ENCODE measurements at places on chromosomes 5 and 9.

DNA sequence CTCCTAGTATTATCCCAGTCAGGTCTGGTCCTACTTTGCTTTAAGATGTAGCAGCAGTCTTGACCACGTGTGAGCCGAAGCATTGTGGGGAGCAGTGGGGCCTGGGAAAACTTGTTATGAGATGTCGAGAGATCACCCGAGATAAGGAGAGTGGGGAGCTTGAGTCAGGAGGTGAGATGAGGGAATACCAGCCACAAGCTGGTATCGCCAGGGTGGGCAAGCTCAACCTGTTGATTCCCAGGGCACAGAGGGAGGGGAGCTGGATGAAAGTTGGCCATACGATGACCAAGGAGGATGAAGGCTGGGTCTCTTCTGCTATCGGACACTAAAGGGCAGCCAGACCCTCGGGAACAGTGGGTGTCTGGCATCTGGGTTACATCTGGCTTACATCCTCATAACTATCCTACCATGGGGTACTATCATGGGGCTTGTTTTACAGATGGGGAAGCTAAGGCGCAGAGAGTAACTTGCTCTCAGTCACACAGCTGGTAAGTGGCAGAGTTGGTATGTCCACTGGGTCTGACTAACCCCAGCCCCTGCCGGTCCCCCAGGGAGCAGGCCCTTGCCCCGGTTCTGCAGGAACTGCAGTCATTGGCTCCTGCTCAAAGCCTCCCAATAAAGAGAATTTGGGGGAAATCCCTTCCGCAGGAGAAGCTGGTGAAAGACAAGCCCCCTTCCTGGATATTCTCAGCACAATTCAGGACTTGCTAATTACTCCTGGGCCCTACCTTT, 13.4 kb upstream of the TIFAB start:
- no peak for DNase-seq

DNA sequence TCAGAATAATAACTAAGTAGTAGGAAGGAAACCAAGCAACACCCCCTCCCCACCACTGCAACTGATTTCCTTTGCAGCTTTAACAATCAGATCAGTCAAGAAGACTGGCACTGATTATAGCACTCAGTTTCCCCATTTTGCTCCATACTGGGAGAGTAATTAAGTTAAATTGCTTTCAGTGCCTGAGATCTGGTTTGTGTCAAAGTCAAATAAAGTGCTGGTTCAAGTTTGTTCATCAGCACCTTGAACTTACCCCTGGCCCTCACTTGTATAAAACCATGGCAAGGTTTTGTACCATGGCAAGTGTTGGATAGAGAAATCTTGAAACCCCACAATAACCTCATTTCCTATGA, 290.2 kb upstream of the SEMA6A start:
- no peak for DNase-seq

DNA sequence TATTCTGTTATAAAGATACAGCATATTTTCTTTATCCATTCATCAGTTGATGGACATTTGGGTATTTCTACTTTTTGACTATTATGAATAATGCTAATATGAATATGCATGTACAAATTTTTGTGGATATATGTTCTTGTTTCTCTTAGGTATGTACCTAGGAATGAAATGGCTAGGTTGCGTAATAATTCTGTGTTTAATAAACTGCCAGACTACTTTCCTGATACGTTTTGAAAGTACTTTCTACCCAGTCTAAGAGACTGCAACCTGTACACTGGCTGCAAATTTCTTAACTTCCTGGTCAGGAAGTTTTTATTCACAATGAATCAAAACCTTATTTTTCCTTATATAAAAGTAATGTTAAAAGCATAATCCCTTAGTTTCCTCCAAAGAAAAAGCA, 93.9 kb upstream of the STARD4 start:
- DNase-seq, result no peak

- no peak for DNase-seq
These were observed 253.9 kb upstream of the RGMB start for GRCh38 chr5:98519571-98519970.

- DNase-seq, result no peak
These were observed 51.4 kb downstream of the ATP10B start for GRCh38 chr5:160800375-160801275.

DNA sequence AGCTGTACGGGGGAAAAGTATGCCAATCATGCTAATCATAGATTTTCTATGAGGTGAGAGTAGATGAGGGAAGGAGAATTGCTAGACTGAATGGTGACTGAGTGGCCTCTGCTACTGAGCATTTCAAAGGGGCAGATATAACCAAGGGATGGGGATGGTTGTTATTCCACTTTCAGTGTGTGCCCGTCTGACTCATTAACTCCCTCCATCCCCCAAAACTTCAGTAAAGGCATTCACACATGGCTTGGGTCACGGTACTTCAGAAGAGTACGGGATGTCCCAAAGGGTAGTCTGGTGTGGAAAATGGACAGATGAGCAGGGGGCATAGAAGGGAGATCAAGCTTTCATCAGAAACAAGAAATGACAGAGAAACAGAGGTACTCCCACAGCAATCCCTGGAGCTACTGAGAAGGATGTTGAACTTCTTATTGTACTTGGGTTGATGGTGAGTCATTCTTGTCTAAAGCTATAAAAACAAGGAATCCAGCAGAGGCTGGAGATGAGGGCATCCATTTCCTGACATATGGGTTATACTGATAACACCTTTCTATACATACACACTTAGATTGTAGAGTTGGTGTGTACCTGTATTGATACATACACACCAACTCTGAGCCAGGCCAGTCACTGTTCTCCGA, 8.9 kb upstream of the TLE4 start:
- no peak for DNase-seq

DNA sequence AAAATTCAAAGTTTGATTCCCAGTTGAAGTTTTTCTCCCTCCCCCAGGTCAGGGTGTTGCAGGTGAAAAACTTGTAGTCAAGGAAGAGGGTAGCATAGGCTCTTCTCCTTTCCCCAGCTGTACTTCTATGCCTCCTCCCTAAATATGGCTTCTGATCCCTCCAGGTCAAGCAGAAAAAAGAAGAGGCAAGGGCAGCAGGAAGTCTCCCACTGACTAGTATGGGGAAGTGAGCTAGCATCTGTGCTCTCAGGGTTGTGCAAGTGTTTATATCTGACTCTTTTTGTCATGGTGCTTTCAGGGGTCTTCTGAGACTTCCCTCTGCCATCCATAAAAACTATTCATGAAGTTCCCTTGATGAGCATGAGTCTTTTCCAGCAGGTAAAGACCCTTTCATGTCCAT, 76.0 kb downstream of the ATPSCKMT start:
- DNase-seq, result no peak

DNA sequence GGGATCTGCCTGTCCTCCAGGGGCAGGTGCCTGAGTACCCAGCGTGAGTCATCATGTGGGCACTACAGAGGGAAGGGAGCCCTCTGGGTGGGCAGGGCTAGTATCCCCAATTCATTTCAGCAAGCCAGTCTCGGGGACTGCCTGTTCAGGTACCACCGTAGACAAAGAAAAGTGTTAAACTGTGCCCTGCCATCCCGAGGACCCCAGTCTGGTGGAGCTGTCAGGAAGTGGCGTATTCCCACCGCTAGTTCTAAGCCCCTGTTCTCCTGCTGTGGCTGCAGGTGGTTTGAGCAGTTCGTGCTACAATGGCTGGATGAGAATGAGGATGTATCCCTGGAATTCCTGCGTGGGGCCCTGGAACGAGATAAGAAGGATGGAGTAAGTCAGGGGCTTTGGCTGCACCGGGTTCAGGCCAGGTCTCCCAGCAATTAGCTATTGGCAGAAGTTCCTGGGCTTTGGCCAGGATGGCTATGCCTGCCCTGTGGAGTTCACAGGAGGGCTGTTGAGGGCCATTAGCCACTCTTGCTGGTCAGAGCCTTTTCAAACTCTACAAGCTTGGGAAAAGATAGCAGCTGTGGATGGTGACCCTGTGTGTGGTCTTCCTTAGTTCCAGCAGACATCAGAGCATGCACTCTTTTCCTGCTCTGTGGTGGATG, 93.2 kb upstream of the RUSC2 start:
- no peak for DNase-seq

- no peak for DNase-seq
These were observed 7.2 kb upstream of the TXNDC8 start for GRCh38 chr9:110344821-110345220.

DNA sequence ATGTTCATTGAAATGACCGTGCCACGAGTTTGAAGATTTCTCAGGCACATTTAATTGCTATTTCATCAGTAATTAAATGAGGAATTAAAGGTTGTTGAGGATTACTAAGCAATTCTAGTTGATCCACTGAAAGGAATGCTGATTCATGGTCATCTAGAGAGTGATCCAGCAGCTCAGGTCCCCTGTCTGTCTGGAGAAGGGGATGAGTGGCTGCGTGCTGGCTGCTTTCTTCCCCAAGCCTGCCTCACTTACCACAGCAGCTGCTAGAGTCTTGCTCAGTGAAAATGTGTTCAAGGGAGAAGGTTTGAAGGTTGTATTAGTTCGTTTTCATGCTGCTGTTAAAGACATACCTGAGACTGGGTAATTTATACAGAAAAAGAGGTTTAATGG, 7.8 kb upstream of the TGFBI start:
- DNase-seq, result peak; percentile 24

- DNase-seq, result no peak
These were observed 102.1 kb downstream of the FANCC start for GRCh38 chr9:95215336-95215898.

DNA sequence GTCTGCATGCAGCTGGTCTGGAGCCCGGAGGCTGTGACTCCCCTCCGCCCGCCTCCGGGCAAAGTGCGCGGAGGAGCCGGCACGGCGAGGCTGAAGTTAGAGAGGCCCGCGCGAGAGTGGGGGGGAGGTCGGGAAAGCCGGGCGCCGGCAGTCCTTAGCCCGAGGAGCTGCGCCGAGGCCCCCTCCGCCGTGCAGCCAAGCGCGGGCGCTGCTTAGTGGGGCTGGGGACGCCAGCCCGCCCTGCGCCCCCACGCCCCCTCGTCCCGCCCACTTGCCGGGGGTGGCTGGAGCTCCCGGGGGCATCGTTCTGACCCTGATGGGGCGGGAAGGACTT, 403 bp downstream of the NINJ1 start:
- DNase-seq, result peak; percentile 78

DNA sequence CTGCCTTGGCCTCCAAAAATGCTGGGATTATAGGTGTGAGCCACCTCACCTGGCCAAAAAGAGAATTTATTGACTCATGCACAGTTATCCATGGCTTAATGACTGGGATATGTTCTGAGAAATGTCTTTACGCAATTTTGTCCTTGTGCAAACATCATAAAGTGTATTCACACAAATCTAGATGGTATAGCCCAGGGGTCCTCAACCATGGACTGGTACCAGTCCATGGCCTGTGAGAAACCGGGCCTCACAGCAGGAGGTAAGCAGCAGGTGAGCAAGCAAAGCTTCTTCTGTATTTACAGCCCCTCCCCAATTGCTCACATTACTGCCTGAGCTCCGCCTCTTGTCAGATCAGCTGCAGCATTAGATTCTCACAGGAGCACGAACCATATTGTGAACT, 12.4 kb upstream of the SIL1 start:
- no peak for DNase-seq

GRCh38 chr5:115589043-115589442, 13.2 kb downstream of the TICAM2 start:
- no peak for DNase-seq

GRCh38 chr9:136373300-136374182, at the start of gene CARD9:
TSS of gene CARD9 (minus strand) at chr9:136373669. CDS start at chr9:136372078, 1,591 bp downstream.
- DNase-seq, result no peak

- DNase-seq, result no peak
These were observed 446.4 kb upstream of the PTGER4 start for GRCh38 chr5:40233268-40233667.

- no peak for DNase-seq
These were observed 47.7 kb downstream of the LIX1 start for GRCh38 chr5:97094579-97095317.

DNA sequence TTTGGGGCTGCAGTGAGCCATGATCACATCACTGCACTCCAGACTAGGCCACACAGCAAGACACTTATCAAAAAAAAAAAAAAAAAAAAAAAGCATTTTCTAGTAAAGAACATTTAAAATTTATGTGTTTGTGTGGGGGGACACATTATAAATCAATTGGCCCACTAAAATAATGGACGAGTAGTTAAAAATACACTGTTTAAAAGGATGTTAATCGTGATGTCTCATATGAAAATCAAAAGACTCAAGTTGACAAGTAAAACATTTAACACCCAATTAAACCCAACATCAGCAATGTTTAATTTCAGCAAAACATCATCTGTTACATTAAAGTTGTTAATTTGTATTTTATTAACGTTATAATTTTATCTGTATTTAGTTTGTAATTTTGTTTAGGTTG, 152.3 kb downstream of the MAPKAP1 start:
- DNase-seq, result no peak

- no peak for DNase-seq
These were observed 120.6 kb upstream of the CCDC112 start for GRCh38 chr5:115417076-115417475.

- DNase-seq, result peak; percentile 52
These were observed 1.3 kb downstream of the MAT2B start for GRCh38 chr5:163506726-163507125.

DNA sequence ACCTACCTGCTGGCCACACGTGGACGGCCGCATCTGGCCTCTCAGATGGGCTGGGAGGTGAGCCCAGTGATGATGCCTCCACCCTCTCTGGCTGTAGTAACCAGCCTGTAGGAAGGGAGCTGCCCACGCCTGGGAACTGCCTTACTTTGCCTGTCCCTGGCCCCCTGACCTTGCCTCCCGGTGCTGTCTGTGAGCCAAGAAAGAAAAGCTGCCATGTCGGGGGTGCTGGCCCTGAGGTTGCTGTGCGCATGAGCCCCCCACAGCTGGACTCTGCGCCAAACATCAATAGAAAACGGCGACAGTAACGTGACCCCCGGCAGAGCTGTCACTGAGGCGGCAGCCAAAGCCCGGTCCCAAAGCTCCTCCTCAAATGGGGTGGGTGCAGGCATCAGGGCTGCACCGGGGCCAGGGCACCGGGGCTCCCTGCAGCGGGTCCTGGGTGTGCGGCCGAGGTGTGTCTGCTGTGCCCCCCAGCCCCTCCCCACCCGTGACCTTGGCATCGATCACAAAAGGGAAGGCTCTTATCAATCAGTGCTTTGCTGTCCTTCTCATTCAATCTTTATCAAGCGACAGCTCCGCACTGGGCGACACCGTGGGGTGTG, 15.3 kb upstream of the SLC9A3 start:
- no peak for DNase-seq

DNA sequence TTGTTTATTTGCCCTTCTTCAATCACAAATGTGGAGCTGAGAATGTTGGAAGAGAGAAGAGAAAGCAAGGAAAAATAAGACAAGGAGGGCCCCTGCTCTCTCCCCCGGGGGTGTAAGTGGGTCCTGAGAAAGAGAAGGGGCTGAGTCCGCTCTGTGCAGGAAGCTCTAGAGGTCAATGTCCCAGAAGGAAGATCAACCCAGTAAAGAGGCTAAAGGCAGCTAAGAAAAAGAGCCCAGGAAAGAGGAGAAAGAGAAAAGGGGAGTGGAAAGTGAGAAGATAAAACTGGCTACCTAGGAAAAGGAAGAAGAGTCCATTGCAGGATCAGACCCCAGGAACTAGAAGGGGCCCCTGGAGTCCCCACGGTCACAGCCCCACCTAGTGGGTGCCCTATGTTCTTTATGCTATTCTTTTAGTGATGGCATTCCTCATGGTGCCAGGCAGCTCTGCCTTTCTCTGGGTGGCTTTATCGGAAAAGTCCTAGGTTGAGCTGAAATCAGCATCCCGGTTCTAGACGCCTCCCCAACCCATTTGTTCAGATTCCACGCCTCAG, 583.4 kb downstream of the ACTL7B start:
- peak; percentile 54 for DNase-seq

All from ACHN (cell line).